ENCODE measurements at places on chromosomes 6 and 20.

DNA sequence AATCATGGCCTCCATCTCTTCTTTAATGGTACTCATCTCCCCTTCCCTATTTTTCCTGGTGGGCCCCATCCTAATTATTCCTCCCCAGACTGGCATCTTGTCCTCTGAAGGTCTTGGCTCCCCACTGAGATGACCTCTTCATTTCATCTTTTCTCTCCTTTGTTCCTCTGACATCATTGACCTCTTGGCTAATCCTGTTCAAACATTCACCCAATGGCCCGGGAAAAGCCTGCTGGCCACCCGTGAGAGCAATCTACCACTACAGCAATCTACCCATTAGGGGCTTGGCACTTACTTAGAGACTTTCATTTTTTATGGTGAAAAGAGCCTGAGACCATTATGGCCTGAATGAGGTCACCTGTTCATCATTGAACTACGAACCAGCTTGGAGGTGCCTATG, 130.8 kb downstream of the DNAH8 start:
- peak; percentile 3 for DNase-seq

GRCh38 chr6:155174576-155175211, 89.1 kb upstream of the CLDN20 start:
- peak; percentile 93 for DNase-seq

GRCh38 chr6:18962361-18962905, 575.3 kb downstream of the RNF144B start:
- DNase-seq = no peak

- DNase-seq = no peak
Measured at GRCh38 chr6:135066806-135067205, 12.2 kb upstream of the HBS1L start.

DNA sequence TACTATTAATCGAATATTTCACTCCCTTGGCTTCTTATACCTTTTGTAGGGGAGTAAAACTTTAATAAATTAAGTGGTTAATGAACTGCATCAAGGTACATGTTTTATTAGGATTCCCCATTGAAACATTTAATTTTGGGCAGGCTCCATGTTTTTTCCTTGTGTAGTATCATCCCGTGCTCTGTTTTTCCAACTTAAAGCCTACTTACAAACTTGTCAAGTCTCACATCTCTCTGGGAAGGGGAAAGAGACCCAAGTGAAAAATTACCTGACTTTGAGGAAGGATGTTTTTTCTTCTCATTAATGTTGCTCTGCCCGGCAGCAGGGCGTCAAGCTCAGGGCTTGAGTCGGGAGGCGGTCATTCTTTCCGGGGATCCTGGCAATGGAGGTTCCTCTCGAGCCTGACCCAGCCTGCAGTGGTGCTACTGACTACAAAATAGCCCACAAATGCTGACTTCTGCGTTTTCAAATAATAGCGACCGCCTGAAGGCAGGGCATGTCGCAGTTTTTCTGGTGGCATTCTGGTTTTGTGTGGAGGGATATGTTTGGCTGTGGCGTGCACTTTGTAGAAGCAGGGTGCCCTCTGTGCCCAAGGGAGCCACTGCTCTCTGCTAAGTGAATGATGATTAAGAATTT, 2.4 kb downstream of the DSP start:
- peak; percentile 55 for DNase-seq

DNA sequence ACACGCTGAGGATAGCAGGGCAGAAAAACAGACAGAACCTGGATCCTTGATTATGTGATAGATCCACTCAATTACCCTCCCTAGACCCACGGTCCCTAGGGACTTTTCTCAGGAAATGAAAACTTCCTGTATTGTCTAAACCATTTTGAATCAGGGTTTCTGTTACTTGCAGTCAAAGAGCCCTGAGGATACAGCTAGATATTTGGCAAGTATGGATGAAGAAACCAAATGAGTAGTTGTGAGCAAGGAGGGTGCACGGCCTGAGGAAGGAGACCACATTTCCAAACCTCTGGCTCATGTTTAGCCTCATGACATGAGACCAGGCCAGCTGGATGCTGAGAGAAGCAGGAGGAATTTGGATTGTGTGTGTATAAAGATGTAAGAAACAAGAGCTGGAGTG, 91.6 kb downstream of the MRPL14 start:
- DNase-seq = no peak

DNA sequence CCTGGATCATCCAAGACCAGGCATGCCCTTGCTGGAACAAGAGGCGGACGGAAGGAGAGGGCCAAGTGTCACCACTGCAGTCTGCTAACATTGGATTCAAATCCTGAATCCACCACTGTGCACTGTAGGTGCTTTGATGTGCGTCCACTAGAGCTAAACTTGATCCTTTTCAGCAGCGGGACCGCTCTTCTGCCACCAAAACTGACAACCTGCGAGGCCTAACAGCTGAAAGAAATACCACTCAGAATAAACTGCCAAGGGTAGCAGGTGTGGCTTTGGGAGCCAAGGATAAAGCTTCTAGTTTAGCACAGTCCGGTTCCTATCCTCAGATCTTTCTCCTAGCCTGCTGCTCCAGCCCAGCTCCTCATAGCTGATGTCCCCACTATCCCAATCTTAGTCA, 108.0 kb downstream of the ATXN1 start:
- DNase-seq = no peak

DNA sequence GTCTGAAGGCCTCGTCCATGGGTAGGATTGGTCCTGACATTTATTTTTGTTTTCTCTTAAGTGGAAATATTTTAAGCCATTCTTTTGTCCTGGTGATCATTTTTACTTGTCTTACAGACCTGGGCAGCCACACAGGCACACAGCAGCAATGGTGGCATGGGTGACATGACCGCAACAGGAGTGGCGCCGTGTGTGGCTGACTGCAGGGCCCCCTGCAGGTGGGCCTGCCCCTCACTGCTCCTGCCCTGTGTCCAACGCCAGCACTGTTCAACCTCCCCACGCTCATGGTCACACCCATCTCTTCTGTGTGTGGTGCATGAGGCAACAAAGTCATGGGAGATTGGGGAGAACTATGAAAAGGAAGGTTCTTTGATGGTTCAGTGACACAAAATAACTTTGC, 151.9 kb downstream of the MYLK4 start:
- DNase-seq = no peak

DNA sequence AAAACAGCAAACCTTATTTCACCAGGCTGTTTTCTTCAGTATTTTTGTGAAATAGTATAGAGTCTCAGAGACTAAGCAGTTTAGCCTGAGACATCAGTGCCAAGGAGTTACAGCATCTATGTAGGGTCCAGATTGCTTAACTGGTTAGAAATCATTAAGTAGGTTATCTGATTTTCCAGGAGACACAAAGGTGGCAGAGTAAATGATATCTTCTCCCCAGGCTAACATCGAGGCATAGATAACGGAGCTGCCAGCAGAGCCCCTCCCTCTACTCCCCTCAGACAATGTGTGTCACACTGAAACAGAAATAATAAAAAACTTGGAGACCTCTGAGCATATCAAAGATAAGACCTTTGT, 473.0 kb upstream of the CITED2 start:
- no peak for DNase-seq

- no peak for DNase-seq
Measured at GRCh38 chr6:4822476-4822875, 46.3 kb downstream of the CDYL start.

DNA sequence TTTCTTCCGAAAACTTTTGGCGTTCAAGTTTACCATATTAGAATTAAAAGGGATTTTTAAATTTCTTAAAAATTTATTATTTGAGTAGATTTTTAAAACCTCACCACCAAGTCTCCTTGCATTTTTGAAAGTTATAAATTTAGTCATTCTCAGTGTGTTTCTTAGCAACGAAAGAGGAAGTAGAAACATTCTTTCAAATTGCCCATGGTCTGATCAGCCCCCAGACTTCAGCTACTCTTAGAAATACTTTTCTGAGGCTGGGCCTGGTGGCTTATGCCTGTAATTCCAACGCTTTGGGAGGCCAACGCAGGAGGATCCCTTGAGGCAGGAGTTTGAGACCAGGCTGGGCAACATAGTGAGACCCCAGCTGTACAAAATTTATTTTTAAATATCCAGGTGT, 15.1 kb upstream of the RTF2 start:
- no peak for DNase-seq

DNA sequence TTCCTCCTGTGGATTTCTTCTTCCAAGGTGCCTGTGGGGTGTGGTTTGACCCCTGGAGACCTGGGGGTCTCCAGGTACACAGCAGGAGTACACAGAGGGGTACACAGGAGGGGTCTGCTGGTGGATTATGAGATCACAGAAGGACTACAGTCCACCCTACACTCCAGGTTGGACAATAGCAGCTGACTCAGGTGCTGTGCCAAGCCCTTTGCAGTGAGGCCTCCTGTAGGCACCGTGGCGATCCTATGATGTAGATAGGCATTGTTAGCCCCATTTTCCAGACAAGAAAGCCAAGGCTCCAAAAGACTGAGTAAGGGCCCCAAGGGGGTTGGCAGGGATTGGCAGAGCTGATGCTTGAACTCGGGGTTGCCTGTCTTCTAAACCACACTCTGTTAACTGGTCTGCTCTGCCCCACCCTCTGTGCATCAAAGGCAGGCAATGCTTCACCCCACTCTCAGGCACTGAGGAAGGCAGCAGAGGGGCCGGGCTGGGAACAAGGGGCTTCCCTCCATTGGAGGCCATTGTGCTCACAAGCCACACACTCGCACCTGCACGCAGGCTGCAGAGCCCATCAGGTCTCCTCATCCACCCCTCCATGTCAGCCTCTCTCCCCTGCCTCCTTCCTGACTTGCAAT, 77.5 kb upstream of the SIRPA start:
- no peak for DNase-seq

DNA sequence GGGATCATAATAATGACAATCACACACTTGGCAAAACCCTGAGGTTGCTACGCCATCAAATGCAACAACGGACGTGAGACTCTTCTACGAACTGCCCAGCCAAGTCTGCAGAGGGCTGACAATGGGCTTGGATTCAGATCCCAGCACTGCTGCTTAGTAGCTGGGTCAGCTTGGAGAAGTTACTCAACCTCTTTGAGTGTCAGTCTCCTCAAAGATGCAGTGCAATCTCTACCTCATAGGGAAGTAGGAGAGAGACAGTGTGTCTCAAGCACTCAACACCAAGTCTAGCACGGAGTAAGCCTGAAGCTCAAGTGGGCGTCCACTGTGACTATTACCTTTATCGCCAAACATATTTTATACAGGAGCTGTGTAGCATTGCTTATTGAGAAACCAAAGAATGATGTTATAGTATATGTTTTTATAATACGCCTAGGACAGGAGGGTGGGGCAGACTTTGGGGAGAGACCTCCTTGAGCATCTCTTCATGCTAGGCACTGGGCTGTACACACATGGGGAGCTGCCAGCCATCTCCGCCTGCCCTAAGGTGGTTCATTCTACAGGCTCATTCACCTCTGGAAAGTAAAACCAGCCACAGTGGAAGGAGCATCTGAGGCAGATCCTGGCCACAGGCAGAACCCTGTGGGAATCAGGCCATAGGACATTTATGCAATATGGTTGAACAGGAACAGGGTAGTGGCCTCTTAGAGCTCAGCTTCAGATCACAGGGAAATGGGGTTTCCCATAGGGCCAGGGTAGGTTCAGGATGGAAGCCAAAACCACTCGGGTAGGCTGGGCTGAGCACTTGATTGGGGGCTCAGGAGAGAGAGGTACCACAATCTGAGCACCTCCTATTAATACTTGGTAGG, 160.2 kb downstream of the MRPL14 start:
- DNase-seq = no peak

- no peak for DNase-seq
Measured at GRCh38 chr20:22464312-22465003, 119.9 kb downstream of the FOXA2 start.

- DNase-seq = no peak
Measured at GRCh38 chr6:160996131-160996601, 4.6 kb downstream of the MAP3K4 start.

GRCh38 chr6:93799226-93799625, 379.9 kb upstream of the EPHA7 start:
- no peak for DNase-seq

DNA sequence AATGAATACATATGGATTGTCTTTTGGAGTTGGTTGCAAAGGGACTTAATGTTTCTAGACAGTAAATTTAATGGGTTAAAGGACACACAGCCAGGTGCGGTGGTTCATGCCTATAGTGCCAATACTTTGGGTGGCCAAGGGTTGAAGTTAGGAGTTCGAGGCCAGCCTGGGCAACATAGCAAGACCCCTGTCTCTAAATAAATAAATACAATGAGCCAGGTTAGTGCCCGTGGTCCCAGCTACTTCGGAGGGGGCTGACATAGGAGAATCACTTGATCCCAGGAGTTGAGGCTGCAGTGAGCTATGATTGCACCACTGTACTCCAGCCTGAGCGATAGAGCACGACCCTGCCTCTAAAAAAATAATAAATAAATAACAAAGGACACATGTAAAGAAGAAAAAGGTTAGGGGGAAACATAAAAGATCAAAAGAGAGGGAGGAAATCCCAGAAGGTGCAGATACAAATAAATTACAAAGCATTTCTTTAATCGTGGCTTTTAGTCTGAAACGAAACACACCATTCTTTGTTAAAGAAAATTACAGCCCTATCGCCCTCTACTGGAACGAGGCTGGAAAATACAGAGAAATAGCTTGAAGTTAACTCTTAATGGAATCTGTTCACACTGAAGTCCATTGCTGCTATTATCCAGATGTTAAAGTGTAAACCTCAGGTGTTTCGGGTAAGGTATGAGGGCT, 42.6 kb upstream of the SCML4 start:
- peak; percentile 82 for DNase-seq

DNA sequence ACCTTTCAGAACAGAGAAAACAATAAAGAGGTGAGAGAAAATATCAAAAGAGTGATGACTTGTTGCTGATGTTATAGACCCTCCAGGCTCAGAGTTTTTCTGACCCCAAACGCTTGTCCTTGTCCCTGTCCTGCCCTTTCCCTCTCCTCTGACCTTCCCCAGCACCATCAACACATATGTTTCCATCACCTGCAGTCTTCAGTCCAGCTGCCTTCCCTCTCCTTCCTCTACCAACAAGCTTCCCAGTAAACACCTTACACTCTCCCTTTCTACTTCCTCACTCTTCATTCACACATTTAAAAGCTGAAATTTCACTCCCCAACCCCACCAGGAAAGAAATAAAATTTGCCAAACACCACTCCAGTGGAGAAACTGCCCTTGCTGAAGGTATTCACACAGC, 25.4 kb upstream of the AFDN start:
- DNase-seq = no peak

DNA sequence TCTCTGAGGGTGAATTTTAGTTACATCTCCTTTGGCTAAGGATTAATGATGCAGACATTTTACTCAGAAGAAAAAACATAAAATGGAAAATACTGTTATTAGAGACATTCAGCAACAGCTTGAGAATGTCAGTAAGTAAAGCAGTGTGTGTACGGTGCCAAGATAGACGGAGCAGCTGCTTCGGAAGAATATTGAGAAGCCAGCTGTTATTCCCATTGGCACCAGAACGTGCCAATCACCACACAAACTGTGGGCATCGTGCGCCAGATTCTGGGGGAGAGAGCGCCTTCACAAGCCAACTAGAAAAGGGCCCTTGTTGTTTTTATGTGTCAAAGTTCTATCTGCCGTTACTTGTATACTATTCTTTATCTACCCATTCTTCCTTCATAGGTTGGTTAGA, 163.4 kb downstream of the MTFR2 start:
- DNase-seq = no peak

- no peak for DNase-seq
Measured at GRCh38 chr6:107398001-107398400, 61.4 kb downstream of the PDSS2 start.

Data from eye (tissue), 1 donor.